CD4-positive, alpha-beta T cell treated with Interleukin-4 for 4 hours (primary cell): ENCODE measurements at places on chromosomes 4 and X.

DNA sequence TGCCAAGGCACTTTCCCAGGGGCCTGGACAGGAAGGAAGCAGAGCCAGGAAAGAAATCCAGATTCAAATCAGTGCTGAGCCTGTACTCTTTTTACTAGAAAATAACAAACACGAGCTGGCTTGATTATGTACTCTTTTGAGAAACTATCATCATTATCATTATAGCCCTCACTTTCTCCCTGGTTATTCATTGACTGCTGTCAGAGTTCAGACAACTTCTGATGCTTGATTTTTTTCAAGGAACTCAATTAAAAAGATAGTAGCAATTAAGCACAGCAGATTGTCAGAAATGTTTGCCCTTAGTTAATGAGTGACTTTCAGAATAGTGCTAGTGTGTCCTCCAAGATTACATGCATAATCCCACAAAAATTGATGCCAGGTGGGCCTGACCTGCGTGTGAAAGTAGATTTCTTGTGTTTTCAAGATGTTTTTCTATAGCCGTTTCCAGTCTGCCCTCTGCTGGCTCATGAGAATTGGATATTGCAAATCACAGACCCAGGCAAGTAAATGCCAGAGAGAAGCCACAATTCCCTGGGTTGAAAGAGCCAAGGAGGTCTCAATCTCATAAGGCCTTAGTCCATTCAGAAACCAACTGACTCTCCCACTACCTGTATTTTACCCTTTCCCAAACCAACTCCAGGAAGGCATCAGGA lies 14.3 kb upstream of the PNPLA4 start:
- peak; percentile 0 for DNase-seq

DNA sequence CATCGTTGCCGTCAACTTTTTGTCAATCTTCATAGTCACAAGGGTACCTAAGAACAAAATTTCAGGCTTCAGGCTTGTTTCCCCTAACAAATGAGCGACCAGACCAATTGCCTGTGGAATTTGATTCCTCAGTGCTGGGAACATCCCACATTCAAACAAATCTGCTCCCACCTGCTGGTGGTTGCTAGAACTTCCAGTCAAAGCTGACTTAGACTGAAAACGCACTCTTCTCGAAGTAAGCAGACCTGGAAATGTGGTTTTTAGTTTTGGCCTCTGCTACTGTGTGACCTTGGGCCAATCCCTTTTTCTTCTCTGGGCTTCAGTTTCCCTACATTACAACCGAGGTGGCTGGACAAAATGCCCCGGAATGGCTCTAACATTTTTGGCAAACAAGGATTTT lies 1.8 kb upstream of the GABRQ start:
- DNase-seq = no peak

- DNase-seq = no peak
These were observed 32.6 kb upstream of the SPON2 start for GRCh38 chr4:1204828-1205585.

DNA sequence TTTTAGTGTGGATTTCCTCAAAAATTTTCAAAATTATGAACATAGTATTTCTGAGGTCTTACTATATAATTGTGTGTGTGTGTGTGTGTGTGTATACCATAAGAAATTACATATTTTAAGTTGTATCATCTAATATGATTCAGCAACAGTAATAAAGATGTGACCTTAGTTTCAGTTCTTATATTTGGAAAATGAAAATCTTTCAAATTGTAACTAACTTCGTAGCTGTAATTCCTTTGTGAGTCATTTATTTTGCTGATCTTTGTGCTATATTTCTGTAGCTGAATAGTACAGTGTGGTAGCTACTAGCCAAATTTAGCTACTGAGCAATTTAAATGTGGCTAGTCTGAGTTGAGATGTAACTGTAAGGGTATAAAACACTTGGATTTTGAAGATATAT lies 116.4 kb downstream of the RAP1GDS1 start:
- DNase-seq = no peak

DNA sequence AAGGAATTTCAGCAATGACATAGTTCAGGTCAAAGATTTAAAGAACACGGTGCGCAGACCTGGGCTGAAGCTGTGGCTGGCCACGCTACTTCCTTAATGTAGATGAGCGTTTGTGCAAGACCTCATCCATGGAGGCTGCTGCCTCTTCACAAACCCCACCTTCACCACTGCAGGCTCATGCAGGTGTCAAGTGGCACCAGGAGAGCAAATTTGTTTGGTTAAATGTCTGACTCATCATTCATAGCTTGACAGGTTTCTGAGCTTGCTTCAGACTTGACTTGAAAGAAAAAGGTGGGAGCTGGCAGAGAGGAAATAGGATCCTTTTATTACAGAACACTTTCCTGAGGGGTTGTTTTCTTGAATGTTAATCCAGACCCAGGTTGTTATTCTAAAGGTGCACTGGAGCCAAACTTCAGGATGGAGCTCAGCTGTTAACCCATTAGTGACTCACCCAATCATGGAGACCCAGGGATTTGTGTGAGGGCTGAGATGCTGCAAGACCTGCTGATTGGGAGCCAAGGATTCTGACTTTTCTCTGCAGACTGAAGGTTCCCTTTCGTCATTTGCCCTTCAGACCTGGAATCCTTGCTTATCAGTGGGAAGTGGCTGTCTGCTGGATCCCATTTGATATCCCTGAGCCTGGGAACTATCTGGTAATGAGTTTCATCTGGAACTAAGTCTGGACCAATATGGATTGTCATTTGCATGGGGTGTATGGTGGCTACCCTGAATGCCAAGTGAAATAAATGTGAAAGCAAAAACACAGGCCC lies 315.3 kb downstream of the PTTG2 start:
- DNase-seq = no peak
